AML-193 (cell line): ENCODE measurements at places on chromosomes 2 and 18.
A peak's percentile ranks its signal among the peaks of the same experiment; 100 is the strongest.

DNA sequence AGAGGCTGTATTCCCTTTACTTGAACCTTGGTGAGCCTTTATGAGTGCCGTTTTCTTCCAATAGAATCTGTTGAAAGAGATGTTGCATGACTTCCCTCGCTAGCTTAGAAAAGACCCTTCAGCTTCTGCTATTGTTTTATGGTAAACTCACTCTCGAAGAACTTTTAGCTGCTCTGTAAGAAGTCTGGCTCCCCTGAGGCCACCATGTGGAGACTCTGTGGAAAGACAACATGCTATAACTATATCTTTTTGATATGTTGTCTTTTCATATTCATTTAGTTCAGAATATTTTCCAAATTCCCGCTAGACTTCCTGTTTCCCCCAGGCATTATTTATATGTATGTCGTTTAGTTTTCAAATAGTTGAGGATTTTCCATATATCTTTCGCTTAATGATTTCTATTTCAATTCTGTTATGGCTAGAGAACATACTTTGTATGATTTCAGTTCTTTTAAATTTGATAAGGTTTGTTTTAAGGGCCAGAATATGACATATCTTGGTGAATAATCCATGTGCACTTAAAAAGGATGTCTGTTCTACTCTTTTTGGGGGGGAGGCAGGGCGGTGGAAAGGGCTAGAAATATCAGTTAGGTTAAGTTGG lies 64.1 kb downstream of the PTPN4 start:
- DNase-seq: peak; percentile 65

- no peak for DNase-seq
These were observed 275.6 kb upstream of the ZSWIM2 start for GRCh38 chr2:187124529-187124928.

DNA sequence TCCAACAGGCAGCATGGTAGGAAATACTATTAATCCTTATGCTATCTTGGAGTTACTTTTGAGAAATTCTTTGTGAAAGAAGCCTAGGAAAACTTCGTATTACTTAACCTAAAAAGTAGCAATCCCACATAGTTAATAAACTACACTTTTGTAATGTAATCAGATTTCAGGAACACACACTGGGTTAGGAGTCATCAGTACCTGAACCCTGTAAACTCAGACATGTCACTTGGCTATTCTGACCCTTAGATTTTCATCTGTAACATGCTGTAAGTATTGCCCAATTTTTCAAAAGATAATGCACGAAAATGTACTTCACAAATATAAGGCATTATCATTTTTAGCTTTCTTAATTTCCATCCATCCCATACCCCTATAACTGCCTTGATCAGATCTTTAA lies 39.0 kb downstream of the KIDINS220 start:
- no peak for DNase-seq

GRCh38 chr2:69073928-69074570 lies 61.1 kb downstream of the ANTXR1 start:
- no peak for DNase-seq

GRCh38 chr2:14064346-14064745 lies 568.2 kb upstream of the LRATD1 start:
- DNase-seq: no peak

DNA sequence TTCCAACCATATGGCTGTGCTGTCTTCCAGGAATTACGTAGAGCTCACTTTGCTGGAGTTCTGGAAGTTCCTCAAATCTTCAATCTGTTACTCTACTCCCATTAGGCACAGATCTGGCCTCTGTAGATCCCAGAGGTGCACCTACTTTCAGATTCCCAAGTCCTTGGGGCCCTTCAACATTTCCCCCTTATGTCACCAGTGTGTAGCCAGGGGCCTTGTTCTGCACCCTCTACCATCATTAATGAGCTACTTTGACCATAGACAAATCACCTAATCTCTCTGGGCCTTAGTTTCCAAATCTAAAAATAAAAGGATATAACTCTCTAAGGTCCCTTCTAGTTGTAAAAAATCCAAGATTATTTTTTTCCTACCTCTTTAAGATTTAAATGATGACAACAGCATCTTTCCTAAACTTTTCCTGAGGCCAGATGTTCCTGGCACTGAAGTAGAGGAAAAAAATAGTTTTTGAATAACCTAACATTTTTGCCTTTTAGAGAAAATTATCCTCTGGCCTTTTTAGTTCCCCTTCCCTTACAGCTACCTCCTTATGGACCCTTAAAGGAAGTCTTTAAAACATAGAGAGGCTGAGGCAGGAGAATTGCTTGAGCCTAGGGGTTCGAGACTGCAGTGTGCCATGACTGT lies 31.0 kb upstream of the WIPF1 start:
- DNase-seq: no peak

DNA sequence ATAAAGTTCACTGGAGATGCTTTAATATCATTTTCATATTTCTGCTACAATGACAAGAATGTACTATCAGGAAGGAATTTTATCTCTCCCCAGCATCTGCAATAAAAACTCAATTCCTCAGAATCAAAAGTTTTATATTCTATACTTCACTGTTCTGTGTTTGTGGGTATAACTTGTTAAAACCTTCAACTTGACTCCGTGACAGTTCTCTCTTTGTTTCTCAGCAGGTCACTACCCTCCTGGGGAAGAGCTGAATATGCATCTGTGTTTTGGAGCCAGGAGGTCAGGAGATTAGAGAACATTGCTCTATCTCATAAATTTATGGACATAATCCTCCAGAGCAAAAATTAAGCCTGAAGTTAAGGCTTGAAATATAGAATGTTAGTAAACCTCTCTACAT lies 411.4 kb downstream of the TRIB2 start:
- DNase-seq: no peak

- DNase-seq: no peak
These were observed 3.1 kb upstream of the SNED1 start for GRCh38 chr2:240995041-240996021.

GRCh38 chr2:172089633-172090032 lies 4.3 kb downstream of the DLX1 start:
- no peak for DNase-seq

DNA sequence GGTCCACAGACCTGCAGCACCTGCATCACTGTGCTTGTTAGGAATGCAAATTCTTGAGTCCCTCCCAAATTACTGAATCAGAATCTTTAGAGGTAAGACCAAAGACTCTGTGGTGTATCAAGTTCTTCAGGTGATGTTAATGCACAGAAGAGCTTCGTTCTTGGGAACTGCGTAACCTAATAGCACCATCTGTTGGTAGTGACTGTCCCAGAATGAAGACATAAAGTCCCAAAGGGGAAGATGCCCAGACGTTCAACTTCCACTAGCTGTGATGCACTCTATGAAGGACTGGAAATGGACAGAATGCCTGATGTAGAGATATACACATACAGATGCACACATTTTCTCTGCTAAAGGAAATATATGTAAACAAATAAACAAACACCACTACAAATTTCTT lies 576.0 kb downstream of the LRP1B start:
- DNase-seq: peak; percentile 39

- DNase-seq: no peak
These were observed 68.2 kb downstream of the HPCAL1 start for GRCh38 chr2:10370895-10371294.

GRCh38 chr2:38116762-38117161 lies 40.8 kb upstream of the CYP1B1 start:
- DNase-seq: no peak

DNA sequence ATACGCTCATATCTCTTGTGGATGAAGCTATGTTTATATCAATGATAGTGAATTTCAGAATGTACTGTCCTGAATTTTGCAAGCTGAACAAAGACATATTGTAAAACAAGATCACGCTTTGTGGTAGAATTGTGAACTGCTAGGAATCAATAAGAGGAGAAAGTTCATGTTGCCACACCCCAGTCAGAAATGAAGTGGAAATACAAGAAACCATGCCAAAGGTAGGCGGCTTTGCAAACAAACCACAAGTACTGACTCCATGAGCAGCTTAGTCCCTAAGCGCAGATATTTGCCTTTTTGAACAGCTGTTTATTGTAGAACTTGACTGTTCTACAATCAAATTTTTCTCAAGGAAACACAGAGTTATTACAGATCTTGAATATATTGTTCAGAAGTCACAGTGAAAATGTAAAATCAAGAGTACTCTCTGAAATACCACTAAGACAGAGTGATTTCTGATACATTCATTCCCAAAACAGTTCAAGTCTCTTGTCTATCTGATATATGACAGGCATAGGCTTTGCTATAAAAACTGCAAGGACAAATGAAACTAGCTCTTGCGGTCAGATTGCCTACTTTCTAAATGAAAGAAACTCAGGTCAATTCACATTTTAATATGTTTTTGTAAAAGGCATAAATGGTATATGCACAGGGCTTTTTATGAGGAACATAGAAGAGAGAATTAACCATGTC lies 120.9 kb upstream of the CDH19 start:
- no peak for DNase-seq

DNA sequence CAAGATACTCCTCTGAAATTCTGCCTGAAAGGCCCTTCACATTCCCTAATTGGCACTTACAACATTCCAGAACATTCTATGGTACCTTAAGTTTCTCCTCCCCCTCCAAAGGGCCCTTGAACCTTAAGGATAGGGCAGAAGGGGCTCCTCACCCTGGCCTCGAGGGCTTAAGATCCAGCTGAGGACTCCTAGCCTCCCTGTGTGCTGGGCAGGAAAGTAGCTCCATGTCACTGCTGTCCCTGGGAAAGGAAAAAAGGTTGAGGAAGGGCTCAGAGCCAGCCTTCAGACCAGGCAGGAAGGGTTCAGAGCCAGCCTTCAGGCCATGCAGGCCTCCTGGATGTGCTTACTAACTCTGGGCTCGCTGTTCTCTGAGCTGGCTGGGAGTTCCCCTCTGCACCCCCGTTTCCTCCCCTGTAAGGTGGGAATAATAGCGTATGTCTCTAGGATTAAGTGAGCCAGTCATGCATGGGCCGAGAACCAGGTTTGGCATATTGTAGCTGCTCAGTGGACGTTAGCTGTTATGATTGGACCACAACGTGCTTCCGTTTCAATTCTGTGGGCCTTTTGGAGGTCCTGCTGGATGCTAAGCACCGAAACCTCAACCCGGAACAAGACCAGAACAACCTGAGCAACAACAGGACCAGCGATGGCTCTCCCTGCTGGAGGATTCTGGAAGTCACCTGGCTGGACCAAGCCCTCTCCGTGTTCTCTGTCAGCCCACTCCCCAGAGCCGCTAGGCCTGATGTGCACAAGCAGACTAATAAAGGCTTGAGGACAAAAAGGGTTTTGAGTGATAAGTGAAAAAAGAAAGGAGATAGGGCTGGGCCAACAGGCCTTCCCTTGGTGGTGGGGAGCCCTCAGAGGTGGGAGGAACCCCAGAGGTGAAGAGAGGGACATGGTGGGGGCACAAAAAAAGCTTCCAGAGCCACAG lies 1.0 kb upstream of the B3GNT7 start:
- no peak for DNase-seq
